Lung microvascular endothelial cell (primary cell): ENCODE measurements at places on chromosomes 16 and 17.

DNA sequence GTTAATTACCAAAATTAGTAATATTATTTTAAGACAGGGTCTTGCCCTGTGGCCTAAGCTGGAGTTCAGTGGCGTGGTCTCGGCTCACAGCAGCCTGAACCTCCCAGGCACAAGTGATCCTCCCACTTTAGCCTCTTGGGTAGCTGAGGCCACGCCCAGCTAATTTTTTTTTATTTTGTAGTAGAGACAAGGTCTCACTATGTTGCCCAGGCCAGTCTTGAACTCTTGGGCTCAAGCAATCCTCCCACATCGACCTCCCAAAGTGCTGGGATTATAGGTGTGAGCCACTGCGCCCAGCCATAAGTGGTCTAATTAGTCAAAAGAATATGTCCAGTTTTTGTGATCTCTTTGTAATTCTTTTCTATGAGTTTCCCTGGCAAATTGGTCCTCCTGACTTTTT, 12.0 kb upstream of the CFDP1 start:
- DNase-seq: no peak

GRCh38 chr17:83179374-83179773, 100.0 kb downstream of the METRNL start:
- DNase-seq: peak; percentile 93

- no peak for DNase-seq
Observed at GRCh38 chr16:53789137-53789536, 85.2 kb downstream of the FTO start.

DNA sequence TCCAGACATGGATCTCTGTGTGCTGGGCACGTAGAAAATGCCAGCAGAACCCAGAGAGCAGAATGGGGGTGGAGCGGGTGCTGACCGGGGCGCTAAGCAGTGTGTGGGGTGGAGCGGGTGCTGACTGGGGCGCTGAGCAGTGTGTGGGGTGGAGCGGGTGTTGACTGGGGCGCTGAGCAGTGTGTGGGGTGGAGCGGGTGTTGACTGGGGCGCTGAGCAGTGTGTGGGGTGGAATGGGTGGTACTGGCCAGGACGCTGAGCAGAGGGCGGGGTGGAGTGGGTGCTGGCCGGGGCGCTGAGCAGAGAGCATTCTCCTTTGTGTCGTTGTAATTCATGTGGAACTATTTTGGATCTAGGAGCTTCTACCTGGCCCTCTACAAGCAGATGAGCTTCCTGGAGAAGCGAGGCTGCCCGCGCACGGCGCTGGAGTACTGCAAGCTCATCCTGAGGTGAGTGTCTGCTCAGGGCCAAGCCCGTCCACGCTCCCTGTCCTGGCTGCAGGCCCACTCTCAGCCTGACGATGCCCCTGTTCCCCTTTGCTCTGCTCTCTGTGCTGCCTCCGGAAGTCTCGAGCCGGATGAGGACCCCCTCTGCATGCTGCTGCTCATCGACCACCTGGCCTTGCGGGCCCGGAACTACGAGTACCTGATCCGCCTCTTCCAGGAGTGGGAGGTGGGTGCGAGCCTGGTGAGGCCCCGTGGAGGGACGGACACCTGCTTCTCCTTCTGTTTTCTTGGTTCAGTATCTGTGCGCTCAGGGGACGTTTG, 20.3 kb upstream of the MC1R start:
- no peak for DNase-seq

GRCh38 chr16:85947230-85948137, 48.5 kb downstream of the IRF8 start:
- no peak for DNase-seq

DNA sequence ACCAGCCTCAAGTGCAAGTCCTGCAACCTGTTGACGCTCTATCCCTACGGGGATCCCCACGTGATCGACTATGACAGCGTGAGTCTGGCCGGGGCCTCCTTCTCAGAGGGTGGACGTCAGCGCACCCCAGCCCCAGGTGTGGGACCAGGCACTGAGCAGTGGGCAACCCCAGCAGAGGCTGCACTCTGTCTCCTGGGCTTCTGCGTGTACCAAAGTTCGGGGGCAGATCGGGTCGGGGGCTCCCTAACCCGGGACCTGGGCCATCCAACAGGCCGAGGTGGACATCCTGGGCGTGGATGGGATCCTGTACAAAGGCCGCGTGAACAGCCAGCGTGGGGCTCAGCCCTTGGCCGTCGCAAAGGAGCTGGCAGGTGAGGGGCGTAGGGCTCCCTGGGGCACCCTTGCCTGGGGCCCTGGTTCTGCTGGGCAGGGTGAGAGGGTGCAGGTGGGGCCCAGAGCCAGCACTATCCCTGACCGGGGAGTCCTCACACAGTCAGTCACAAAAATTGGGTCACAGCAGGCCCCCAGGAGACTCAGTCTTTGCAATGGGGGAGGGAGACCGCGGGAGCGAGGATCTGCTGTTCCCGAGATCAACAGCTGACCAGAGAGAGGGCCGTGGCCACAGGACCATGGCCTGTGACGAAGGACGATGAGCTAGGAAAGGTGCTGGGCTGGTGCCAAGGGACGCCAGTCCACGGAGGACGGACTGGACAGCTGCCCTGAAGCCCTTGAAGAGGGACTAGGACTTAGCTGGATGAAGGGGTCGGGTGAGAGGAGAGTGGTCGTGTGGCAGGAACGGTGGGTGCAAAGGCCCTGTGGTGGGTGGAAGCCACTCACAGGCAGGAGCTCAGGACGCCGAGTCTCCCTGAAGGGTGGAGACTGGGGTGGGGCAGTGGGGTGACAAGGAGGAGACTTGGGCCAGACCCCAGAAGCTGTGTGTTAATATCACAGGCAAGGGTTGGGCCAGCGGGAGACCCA, 20.0 kb downstream of the UBALD1 start:
- DNase-seq: no peak

GRCh38 chr17:6241381-6241780, 171.2 kb downstream of the WSCD1 start:
- DNase-seq: no peak

GRCh38 chr16:69537706-69538080, 28.1 kb upstream of the NFAT5 start:
- DNase-seq: no peak

GRCh38 chr17:40112718-40113109, 9.1 kb upstream of the MSL1 start:
- no peak for DNase-seq

DNA sequence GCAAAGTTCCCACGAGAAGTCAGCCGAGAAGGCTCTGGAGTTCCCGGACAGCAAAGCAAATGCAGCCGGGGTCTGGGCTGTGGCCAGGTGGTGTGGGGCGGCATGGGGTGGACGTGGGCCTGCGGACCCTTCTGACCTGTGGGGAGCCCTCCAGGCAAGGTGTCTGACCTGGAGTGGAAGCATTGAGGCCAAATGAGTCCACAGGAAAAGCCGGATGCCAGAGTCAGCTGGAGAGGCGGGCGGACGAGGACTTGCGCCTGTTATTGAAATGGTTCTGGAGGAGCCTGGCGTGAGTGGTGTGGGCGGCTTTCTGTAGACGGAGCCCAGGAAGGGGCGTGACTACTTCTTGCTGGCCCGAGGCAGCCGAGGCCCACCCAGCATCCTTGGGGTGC, 50.5 kb upstream of the ZNF750 start:
- no peak for DNase-seq

GRCh38 chr16:84753412-84754326, 53.9 kb downstream of the USP10 start:
- no peak for DNase-seq

GRCh38 chr17:29215717-29216116, 30.9 kb upstream of the CRYBA1 start:
- DNase-seq: no peak

GRCh38 chr17:15958484-15958854, 13.5 kb downstream of the ADORA2B start:
- DNase-seq: no peak

DNA sequence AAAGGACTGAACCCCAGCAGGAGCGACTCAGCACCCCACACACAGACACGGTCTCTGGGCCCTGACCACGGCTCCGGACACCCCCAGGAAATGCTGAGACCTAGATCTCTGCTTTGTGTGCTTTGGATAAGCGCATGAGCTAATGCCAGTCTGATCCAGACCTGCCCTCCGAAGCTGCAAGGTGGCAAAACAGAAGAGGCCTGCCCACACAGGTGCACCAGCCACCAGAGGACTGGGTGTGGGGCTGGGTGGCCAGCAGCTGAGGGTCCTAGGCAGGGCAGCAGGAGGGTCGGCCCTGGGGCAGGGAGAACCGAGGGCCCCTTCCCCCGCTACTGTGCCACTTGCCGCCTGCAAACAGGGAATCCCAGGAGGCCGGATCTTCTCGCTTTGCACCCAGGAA, 30.7 kb upstream of the EIF1 start:
- DNase-seq: no peak

- no peak for DNase-seq
Observed at GRCh38 chr17:80908211-80908610, 83.4 kb upstream of the CHMP6 start.

DNA sequence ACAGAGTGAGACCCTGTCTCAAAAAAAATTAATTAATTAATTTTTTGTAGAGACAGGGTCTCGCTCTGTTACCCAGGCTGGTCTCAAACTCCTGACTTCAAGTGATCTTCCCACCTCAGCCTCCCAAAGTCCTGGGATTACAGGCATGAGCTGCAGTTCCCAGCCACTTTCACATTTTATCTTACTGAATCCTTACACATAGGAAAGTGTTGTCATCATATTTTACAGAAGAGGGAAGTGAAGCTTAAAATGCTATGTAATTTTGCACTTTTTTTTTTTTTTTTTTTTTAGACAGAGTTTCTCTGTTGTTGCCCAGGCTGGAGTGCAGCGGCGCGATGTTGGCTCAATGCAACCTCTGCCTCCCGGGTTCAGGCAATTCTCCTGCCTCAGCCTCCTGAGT, 21.1 kb upstream of the ZNF629 start:
- no peak for DNase-seq

- DNase-seq: no peak
Observed at GRCh38 chr17:2695961-2696760, 15.4 kb downstream of the CLUH start.

- no peak for DNase-seq
Observed at GRCh38 chr17:81405411-81405872, 10.2 kb downstream of the BAHCC1 start.

GRCh38 chr17:21001813-21002221, 41.0 kb downstream of the USP22 start:
- DNase-seq: no peak

- DNase-seq: no peak
Observed at GRCh38 chr16:50251375-50252081, 14.8 kb upstream of the ADCY7 start.

- no peak for DNase-seq
Observed at GRCh38 chr17:37392024-37392590, 14.5 kb downstream of the ACACA start.

- DNase-seq: no peak
Observed at GRCh38 chr16:2992383-2993081, 12.3 kb upstream of the PKMYT1 start.

DNA sequence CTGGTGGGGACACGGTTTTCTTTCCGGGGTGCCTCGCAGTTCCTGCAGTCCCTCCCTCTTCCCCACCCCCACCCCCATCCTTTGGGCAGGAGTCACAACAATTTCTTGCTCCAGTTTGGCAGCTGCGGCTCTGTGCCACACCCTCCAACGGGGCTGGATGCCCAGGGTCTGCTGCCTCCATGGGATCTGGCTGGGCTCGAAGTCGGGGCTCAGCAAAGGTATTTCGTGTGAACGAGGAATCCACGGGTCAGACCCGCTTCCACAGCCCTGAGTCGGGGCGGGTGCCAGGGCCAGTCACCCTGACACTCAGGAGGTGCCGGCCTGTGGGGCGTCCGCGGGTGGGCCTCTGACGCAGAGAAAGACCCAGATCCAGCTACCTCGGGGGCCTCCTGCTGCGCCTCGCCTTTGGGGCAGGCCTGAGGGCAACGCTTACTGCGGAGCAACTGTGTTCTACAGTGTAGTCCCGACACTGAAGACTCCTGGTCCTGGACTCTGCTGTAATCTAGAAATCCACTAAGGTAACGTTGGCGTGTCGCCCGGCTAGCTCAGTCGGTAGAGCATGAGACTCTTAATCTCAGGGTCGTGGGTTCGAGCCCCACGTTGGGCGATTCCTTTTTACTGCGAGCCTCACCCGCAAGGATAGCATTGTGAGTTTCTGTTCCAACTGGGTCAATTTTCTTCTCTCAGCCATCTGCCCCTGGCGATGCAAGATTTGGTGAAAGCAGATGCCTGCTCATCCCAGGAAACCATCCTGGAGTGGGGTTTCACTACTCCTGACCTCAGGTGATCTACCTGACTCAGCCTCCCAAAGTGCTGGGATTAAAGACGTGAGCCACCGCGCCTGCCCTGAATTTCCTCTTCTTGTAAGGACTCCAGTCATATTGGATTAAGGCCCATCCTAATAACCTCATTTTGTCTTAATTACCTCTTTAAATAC, 12.6 kb upstream of the OR1F1 start:
- DNase-seq: peak; percentile 29

DNA sequence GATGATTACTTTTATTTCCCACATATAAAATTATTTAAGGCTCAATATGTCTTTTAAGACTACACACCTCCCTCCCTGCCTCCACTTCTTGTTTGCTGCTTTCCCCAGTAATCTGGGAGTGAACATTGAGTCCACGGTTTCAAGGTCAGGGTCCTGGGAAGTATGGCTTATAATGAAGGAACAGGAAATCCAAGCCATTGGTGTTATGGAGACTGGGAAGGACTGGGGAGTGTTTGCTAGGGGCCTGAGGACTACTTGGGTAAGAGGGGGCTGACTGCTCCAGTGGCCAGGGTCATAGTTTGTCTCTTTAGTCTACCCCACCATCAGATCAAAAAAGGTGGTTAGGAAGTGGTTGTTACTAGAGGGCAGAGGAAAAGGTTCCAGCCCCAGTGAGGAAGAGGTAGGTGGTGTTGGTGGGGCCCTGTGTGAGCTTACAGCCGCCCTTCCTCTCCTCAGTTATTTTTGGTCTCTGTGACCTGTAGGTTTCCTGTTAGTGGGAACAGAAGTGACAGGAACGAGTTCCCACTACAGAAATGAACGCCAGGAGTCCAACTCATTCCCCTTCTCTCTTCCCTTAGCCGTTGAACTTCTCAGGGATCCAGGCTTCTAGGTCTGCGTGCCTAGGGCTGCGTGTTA, 742 bp upstream of the SLC16A13 start:
- peak; percentile 67 for DNase-seq

- DNase-seq: no peak
Observed at GRCh38 chr16:10126686-10127085, 55.5 kb downstream of the GRIN2A start.

GRCh38 chr16:50467943-50468748, 80.0 kb upstream of the NKD1 start:
- DNase-seq: no peak

DNA sequence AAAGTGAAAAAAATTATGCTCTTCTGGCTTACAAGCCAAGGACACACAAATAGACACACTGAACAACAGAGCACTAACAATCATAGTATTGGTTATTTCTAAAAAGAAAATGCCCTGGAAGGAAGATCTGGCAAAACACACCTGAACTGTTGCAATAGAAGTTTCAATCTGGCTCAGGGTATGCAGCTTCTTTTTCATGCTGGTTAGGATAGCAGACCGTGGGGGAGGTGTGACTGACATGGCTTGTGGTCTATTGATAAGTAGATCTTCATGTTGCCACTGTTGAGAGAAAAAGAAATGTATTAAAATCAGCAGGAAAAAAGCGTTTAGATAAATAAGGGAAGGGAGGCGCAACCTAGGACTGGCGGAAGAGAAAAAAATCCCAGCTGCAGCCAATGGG, 26.5 kb upstream of the ARL6IP1 start:
- no peak for DNase-seq

- no peak for DNase-seq
Observed at GRCh38 chr17:29032857-29033197, 10.1 kb upstream of the PIPOX start.

GRCh38 chr16:86848821-86849220, 270.5 kb downstream of the FOXL1 start:
- DNase-seq: no peak
